ENCODE measurements at places on chromosomes 16 and 17. TPM values are rescaled to one million over a fixed set of nuclear protein-coding genes. Genes with fewer than 3 reads are reported as not detected.

- DNase-seq, result peak; percentile 44
Measured at GRCh38 chr16:20042848-20043247, 30.8 kb downstream of the GPR139 start.

GRCh38 chr17:337866-338265 is 14.7 kb downstream of the RPH3AL start:
- no peak for DNase-seq

DNA sequence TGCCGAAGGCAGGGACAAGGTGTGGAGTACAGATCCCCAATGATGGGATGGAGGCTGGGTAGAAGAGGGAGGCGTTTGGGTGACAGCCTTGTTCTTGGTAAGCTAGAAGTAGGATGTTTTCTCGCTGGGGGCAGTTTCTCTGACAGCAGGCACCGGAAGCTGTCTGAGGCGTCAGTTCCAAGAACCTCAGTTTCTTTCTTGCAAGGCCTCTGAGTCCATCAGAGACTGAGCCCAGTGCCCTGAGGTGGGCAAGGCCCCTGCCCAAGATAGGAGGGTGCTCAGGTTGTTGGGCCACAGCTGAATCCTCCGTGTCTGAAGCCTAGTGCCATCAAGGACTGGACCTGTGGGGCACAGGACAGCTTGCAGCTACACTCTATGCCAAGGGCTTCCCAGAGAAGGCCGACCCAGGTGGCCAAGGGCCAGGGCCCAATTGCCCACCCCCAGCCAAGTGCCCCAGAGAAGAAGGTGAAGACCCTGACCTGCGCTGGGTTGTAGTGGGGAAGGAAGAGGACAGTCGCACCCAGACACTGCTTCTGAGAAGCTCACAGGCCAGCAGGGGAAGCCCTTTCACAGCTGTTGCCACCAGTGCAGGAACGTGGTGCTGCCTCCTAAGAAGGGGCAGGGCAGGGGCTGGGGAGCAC is 13.1 kb downstream of the CYB5D2 start:
- no peak for DNase-seq

DNA sequence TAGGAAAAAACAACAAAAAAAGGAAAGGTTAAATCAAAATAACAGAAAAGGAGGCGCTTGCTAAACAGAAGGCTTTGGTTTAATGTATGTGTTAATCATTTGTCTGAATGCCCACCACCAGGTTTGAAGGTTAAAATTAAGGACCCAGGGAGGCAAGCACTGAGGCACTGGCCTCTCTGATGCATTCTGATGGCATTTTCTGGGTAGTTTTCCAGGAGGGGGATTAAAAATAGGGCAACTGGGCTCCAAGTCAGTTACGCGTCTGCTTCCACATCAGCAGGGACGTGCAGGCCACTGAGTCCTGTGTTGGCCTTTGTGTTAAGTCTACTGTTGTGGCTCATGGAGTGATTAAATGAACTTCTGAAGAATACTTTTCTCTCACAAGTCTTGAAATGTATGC is 26.9 kb downstream of the MARF1 start:
- DNase-seq, result no peak

DNA sequence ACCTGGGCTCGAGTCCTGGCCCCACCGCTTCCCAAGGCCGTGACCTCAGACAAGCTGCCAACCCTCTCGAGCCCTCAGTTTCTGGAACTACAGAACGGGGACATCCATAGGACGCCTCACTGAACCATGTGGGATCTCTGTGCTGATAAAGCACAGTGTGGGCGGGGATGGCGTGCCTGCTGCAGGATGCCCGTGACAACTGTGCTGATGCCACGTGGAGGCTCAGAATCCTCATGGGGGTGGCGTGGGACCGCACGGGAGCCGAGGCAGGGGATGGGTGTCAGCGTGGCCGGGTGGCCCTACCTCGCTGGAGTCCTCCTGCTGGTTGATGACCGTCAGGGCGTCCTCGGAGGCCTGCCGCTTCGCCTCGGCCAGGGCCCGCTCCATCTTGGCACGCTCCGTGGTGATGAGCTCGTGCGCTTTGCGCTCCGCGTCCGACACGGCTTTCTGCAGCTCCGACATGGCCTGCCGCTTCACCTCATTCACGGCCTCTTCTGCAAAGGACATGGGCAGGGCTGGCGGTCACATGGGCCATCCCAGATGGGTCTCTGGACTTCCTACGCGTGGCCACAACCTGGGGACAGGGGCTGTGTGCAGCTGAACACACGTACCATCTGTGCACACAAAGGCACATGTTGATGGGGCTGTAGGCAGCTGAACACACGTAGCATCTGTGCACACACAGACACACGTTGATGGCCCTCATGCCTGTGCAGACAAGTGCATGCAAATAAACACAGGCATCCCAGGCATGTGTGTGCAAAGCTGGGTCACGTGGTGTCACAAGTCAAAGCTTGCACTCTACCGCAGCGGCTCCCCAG is 12.7 kb upstream of the PABPN1L start:
- no peak for DNase-seq

GRCh38 chr16:8489580-8489979 is 100.7 kb downstream of the TMEM114 start:
- DNase-seq, result no peak

DNA sequence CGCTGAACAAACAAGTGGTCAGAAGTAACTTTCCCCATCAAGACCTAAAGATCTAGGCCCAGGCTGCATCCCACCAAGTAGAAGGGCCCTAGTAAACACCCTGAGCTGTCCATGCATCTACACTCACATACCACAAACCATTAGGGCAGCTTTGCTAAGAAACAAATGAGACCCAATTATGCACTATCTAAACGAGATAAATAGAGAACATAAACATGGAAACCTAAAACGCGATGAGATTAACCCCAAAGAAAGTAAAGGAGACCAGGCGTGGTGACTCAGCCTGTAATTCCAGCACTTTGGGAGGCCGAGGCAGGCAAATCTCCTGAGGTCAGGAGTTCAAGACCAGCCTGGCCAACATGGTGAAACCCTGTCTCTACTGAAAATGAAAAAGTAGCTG is 5.8 kb downstream of the TXNDC11 start:
- no peak for DNase-seq

DNA sequence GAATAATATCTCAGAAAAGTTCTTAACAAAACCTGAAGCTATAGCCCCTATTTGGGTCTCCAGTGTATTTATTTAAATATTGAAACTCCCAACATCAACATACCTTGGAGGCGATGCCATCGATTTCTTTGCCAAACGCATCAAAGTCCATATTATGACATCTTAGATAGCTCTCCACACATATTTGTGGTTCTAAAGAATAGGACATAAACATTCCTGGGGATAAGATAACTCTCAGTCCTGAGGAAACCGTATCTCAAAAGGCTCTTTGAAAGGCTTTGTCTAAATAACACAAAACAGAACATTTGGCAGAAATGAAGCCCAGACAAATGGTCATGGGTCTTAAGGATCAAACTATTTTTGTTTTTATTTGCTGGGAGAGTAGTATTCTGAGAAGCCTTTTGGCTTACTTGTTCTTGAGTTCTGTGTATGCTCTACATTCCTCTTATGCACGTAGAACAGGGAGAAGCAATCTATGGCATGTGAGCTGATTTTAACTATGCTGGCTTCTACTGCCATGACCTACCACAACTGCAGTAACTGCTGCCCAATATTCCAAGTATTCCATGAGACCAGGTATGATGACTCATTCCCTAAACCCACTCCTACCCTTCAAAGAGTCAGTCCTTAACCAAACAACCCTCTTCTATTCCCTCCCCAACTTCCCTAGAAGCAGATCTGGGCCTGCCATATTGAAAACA is 279.0 kb upstream of the ZFHX3 start:
- no peak for DNase-seq

DNA sequence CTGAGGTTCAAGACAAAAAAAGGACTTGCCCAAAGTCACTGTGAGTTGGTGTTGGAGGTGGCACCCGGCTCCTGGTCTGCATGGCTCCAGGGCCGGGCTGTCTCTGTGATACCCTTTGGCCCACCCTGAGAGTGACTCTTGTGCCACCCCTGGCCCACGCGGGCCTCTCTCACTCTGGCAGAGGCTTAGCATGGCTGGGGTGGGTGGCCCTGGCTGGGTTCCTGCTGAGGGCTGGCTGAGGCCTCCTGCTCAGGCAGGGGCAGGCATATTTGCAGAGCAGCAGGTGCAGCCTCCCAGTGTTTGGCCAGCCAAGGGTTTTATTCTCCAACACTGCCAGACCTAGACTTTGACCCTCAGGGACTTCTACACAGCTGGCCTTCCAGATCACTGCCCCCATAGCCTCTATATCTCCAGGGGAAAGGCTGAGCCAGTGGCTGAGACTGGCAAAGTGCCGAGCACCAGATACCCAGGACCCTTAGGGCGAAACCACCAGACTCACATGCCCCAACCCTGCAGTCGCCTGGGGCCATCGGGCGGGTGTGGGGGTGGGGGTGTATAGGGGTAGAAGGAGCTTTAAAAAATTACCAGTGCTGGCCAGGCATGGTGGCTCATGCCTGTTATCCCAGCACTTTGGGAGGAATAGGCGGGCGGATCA is 21.5 kb upstream of the ADGRG1 start:
- DNase-seq, result no peak

DNAI2 gene
- total RNA-seq, result not detected

TSNAXIP1 gene
- not detected for total RNA-seq

NF1 gene
- total RNA-seq, result 12.4 TPM

SMTNL2 gene
- total RNA-seq, result not detected
